ENCODE measurements at places on chromosomes 12 and 14.

DNA sequence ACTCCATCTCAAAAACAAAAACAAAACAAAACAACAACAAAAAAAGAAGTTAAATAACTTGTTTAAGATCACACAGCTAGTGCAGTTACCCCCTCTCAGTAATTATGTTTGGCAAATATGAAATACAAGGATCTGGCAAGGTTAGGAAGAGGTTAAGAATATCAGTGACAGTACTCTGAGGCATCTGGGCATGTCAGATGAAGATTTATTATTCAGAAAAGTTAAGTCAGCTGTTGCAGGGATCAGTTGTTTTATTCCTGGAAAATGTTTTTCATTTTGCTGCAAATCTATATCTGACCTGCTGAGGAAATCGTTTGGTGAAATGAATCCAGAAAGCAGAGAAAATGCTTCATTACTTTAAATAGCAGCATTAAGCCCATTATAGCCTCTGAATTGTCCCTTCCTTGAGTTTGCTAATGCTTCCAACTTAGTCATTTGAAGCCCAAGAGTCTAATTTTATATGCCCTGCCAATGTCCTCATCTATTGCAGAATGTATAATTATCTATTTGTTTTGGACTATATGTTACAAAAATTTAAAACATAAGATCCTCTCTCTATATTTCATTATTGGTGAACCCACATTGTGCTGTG, 8.1 kb downstream of the GPX2 start:
- DNase-seq = no peak

GRCh38 chr14:91241863-91242262, 2.6 kb downstream of the GPR68 start:
- DNase-seq = no peak

- no peak for DNase-seq
These were observed 723.1 kb upstream of the TBX3 start for GRCh38 chr12:115407036-115407435.

DNA sequence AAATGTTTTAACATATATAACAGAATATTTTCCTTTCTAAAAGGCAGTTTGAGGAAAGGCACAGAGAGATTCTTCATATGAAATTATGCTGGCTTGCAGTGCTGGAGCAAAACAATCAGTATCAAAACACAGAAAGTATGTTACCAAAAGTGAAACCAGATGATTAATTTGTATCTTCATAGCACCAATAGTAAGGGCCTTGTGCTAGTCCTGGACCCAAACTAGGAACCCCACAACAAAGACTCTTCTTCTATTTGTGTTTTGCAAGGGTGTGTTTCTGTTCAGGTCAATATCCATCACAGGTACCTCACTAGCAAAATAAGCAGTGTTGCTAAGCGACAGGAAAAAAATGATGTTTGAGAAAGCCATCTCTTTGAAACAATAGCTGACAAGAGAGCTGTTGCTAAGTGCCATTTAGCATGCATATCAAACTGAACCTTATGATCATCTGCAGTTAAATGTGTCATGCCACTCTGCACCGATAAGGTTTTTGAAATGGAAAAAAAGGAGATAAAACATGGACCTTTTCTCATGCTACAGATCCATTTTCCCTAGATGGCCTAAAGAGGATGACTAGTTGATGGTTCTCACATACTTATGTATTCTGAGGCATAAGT, 196.2 kb upstream of the ALG10 start:
- DNase-seq = no peak

DNA sequence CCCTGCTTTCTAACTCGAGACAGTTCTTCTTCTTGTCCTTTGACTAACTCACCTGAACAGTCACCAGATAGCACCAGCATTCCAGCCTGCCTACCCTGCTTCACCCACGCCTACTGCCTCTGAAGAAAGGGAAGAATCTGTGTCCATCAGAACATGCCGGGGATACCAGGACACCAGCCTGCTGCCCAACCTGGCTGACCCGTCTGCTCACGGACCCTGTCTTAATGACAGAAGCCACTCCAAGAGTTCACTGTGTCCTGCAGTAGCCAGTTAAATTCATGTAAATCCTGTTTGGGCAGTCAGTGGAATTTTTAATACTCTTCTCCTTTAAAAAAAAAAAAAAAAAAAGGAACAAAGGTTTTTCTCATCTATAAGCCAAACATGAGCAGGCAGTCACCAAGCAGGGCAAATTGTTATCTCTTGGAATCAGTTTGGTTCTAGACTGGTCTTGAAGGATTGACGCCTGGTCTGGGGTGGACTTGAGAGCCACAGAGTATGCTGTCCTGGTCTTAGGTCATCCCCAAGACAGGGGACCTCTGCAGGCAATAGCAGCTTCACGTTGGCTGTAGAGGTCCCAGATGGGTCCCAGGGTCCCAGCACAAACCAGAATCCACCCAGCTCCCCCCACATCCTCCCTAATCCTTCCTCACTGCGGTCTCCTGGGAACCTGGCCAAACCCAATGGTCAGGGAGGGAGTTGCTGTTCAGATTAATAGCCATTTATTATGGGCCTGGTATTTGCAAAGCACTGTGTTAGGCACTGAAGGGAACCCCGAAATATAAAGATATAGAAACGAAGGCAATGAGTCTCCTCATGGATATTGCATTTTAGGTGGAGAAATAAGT, 181.1 kb upstream of the HIF1A start:
- no peak for DNase-seq

DNA sequence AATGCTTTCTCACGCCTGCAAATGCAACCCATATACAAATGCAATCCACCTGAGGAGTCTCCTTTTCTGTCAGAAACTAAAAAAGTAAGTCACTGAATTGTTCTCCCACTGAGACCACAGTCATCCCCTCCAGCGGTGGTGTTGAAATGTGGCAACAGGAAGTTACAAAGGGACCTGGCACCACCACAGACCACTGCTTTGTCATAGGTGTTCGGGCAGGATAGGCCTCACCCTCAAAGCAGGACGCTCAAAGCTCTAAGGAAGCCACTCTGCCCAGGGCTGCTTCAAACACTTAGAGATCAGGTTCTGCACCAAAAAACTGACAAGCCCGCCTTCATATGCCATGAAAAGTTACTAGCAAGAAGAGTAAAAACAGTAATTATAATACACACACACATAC, 11.3 kb downstream of the PHLDA1 start:
- DNase-seq = peak; percentile 57

DNA sequence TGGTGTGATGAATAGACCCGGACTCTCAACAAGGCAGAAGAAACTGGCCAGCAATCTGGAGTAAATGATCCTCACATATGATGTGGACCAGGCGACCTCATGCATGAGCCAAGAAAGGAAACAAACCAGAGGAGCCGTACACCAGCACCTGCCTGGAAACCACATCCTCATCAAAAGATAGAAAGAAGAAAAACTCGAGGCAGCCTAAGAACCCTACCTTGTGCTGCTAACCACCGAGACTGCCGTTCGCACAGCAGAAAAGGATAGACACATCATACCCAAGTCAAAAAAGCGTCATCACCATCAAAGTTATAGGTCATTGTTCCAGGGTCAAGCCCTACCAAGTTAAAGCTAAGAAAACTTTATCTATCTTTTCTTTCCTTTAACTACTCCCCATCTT, 66.7 kb downstream of the RESF1 start:
- peak; percentile 17 for DNase-seq

- DNase-seq = no peak
These were observed 179.8 kb downstream of the GALC start for GRCh38 chr14:87813211-87813610.

- DNase-seq = no peak
These were observed 420.7 kb downstream of the ADAMTS20 start for GRCh38 chr12:43131301-43131700.

GRCh38 chr12:57107456-57108155, 3.6 kb downstream of the STAT6 start:
- no peak for DNase-seq

GRCh38 chr12:93587611-93588010, 15.1 kb downstream of the SOCS2 start:
- DNase-seq = no peak

- DNase-seq = no peak
These were observed 187.1 kb upstream of the FAR2 start for GRCh38 chr12:28961948-28962384.

GRCh38 chr12:114395755-114396152, 10.2 kb downstream of the TBX5 start:
- no peak for DNase-seq

DNA sequence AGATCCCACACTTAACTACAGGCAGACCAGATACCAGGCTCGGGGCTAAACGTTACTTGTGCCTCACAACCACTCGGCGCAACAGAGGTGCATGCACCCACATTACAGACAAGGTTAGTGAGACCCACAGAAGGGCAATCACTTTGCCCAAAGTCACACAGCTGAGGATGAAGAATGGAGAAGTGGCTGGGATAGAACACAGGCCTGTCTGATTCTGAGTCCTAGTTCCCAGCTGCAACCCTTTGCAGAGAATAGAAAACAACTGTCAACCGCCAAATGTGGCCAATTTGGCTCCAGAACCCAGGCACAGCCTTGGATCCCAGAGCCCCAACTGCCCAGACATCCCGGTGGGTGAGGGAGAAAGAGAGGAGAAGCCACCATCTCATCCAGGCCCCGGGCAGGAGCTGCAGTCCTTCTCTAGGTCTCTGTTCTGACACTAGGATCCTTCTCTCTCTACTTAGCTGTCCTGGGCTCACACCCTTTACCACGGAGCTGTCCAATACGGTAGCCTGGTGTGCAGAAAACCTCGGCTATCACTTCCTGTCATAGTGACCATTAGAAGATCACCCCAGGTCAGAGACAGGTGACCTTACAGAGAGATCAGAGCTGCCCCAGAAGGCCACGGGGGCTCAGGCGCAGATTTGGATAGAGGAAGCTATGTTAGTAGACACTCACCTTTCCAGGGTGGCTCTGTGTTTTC, 59.1 kb downstream of the FAM222A start:
- DNase-seq = no peak

GRCh38 chr12:50265770-50266524, 17.4 kb downstream of the LIMA1 start:
- no peak for DNase-seq

- no peak for DNase-seq
These were observed 13.4 kb downstream of the HECTD4 start for GRCh38 chr12:112368856-112369255.

DNA sequence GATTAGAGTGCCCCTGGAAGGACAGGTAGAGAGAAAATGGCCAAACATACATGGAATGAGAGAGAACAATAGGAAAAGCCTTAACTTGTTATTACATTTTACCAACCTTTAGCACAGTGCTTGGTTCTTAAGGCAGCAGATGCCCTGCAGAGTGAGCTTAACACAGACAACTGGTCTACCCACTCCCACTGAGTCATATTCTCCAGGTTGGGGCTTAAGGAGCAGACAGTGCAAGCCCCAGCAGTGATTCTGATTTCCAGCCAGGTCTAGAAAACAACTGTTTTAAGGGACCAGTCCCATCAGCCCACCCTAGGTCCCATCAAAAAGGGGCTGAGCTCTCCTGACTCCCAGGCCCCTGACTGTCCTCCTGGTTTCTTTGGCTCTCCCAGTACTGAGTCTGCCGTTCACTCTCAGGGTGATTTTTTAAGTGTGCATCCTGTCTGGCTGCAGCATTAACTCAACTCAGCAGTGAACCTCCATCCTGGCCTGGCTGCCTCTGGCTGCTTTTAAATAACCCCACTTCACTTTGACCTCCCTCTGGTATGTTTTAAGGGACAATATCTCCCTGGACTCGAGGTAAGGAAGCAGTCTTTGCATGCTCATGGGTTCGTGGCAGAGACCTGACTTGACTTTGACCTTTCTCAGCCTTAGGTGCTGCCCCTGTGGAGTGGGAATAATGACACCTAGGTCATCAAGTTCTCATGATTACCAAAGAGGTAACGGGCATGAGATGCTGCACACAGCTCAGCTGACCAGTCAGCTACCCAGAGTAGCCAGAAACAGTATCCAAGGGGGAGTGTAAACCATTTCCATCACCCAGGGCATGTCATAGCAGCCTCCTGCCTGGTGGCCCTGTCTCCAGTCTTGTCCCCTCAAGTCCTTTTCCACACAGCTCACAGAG, 210.7 kb upstream of the PWP1 start:
- no peak for DNase-seq

- DNase-seq = no peak
These were observed 6.8 kb downstream of the WDHD1 start for GRCh38 chr14:55019968-55020554.

GRCh38 chr12:104137001-104137901, 759 bp downstream of the NFYB start:
- DNase-seq = peak; percentile 25

- DNase-seq = no peak
These were observed 181.6 kb upstream of the FOXG1 start for GRCh38 chr14:28584951-28585350.

DNA sequence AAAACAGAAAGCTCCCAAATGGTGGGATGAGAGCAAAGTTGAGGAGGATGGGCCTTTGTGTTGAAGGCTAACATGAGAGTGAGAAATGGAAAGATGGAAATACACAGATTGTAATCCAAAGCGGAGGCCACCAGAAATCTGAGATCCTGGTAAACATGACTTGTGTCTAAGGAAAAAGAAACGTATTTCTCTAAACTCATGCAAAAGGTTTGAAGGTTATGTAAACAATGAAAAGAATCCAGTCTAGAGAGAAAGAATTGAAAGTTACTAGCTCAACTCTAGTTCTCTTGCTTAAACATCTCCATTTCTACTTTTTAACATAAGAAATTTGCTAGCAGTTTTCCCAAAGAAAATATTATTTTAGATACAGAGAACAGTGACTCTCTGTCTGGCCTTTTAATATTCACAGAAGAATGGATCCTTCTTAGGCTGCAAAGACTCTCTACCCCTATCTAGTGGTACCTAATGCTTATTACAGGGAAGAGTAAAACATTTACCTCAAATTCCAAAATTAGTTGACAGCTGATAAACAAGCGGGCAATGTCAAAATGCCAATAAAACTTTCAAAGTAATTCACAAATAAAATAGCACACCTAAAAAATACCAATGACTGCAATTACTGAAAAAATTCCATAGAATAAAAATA, 75.8 kb upstream of the SOX5 start:
- no peak for DNase-seq

- DNase-seq = no peak
These were observed 696.6 kb downstream of the DIO2 start for GRCh38 chr14:79514700-79515099.

GRCh38 chr12:85575120-85576096, 260.8 kb downstream of the RASSF9 start:
- DNase-seq = no peak

- DNase-seq = no peak
These were observed 84.5 kb downstream of the GPR65 start for GRCh38 chr14:88089445-88089844.

GRCh38 chr14:69506241-69506595, 21.7 kb downstream of the PLEKHD1 start:
- DNase-seq = no peak

- no peak for DNase-seq
These were observed 121.1 kb upstream of the NCOR2 start for GRCh38 chr12:124688356-124688992.

- no peak for DNase-seq
These were observed 216.9 kb downstream of the RPAP3 start for GRCh38 chr12:47488888-47489287.

GRCh38 chr14:24353559-24354481, 14.0 kb upstream of the RIPK3 start:
- DNase-seq = no peak

Measured in stimulated activated CD4-positive, alpha-beta T cell treated with anti-CD3 and anti-CD28 coated beads, Interleukin-1b, Interleukin-23, amount 100 ng/mL, for 24 hours (primary cell).